RWPE2 (cell line): ENCODE measurements at places on chromosomes 3 and 15.

- DNase-seq = no peak
Observed at GRCh38 chr3:81302045-81302444, 459.4 kb downstream of the GBE1 start.

DNA sequence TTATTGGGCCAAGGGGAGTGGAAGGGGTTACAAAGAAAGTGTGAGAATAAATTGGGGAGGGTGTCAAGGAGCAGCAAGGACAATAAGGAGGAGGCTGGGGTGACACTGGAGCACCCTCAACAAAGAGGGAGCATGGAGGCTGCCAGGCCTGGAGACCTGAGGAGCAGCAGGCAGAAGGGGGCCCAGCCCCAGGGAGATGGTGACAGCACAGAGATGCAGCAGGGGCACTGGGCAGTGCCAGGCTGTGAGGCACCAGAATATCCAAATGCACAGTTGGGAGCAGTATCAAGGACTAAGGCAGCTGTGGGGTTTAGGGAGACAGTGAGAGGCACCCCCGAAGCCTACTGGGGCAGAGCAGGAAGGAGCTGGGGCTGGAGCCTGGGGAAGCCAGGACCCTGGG is 19.4 kb upstream of the ALAS1 start:
- DNase-seq = no peak

- no peak for DNase-seq
Observed at GRCh38 chr3:2819571-2819970, 290.6 kb downstream of the IL5RA start.

GRCh38 chr3:164897342-164897741 is 181.0 kb downstream of the SI start:
- DNase-seq = no peak

DNA sequence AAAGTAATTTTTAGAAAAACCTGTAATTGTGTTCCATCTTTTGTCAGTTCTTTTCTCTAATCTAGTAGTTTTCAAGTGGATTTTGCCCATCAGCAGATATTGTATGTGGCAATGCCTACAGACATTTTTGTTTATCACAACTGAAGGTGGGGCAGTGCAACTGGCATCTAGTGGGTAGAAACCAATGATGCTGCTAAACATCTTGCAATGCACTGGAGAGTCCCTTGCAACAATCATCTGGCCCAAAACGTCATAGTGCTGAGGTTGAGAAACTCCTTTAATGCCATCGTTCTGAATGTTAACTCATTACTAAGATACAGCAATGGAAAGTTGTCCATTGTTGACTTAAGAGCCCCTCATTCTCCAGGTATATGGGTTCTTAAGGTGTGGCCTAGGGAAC is 80.1 kb downstream of the BTD start:
- DNase-seq = no peak

DNA sequence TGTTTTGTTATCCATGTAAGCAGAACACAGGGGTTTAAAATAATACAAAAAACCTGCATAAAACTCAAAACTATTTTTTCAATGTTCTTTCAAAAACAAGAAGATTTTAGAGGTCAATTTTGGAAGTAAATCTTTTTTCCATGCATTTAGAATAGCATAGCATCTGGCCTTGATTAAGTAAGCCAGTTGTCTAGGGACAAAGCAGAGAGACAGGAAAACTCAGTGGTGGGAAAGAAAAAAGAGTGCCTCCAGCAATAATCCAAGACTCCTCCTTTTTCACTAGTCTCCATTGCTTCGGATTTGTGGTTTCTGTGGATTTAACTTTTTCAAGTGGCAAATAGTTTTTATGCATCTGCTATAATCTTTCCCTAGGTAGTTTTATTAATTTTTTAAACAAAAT is 88.9 kb downstream of the SUCNR1 start:
- no peak for DNase-seq

- DNase-seq = no peak
Observed at GRCh38 chr3:157532529-157533297, 29.5 kb upstream of the VEPH1 start.

DNA sequence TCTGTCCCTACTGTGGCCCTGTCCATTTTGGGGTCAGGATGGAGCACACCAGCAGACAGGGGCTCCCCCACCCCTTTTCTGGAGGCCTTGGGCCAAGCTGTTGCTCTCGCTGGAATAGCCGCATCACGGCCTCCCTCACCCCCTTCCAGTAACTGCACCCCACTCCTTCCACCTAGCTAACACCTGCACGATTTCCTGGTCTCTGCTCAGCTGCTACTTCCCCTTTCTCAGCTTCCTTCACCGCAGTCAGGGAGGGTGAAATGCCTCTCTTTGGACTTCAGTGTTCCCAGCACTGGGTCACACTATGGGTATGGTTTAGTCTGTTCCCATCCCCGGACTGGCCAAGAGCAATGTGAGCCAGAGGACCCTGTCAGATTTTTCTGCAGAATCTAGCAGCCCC is 400.2 kb downstream of the MCTP2 start:
- DNase-seq = no peak

DNA sequence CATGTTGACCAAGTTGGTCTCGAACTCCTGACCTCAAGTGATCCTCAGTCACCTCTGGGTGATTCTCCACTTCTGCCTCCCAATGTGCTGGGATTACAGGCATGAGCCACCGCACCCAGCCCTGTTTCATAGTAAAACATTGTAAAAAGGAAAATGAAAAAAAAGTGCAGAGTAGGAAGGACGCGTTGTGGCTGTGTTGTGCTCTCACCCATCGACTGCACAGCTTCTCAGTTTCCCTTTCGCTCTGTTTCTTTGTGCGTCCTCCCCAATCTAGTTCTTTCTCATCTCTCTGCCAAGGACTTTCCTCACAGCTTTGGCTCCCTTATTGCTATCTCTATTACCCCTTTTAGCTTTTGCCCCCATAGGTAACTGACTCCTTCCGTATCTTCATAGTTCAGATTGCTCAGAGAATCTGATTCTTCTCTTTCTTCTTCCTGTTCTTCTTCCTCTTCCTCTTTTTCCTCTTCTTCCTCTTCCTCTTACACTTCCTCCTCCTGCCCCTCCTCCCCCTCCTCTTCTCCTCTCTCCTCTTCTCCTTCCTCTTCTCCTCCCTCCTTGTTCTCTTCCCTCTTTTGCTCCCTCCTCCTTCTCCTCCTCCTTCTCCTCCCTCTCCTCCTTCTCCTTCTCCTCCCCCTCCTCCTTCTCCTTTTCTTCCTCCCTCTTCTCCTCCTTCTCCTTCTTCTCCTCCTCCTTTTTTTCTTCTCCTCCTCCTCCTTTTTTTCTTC is 81.1 kb upstream of the VGLL4 start:
- DNase-seq = no peak

- no peak for DNase-seq
Observed at GRCh38 chr3:77460326-77460725, 420.4 kb downstream of the ROBO2 start.
